Upper lobe of left lung (tissue), 6 donors: ENCODE measurements at places on chromosomes 16 and 17.

- peak; percentile 88 for DNase-seq
- H3K27ac ChIP-seq: peak overlapping the region; percentile 8
- H3K4me1 ChIP-seq: peaks cover 20% of the 10 kb centered on the region
- peaks cover 18% of the 10 kb centered on the region for H3K36me3 ChIP-seq
- peak overlapping the region; percentile 83 for H3K4me3 ChIP-seq
These were observed 601 bp upstream of the RFWD3 start for GRCh38 chr16:74667255-74667700.

DNA sequence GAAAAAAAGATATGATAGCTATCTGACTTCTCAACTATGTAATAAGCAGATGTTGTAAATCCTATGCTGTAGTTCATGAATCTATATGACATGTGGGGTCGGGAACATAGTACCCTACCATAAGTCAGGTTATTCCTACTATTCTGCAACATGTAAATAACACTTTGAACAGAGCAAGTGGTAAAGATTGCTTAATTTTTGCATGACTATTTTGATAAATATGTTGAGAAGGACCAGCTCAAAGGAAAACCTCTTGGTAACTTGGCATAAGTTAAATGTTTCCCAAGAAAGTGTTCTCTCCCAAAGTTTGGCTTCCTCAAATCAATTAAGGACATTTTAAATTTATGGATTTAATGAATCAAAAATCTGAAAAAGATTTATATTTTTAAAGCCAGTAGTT lies 62.1 kb downstream of the ABHD15 start:
- H3K4me1 ChIP-seq: no peaks in the 10 kb centered on the region
- no peaks in the 10 kb centered on the region for H3K27me3 ChIP-seq
- H3K36me3 ChIP-seq: peaks cover 54% of the 10 kb centered on the region
- H3K4me3 ChIP-seq: no peak overlapping the region

- H3K36me3 ChIP-seq: no peaks in the 10 kb centered on the region
- no peaks in the 10 kb centered on the region for H3K27me3 ChIP-seq
- no peak overlapping the region for H3K27ac ChIP-seq
These were observed 152.0 kb downstream of the ZFHX3 start for GRCh38 chr16:72895951-72896350.

GRCh38 chr16:72841506-72841905 lies 206.4 kb downstream of the ZFHX3 start:
- H3K27ac ChIP-seq: no peak overlapping the region
- no peak overlapping the region for H3K4me3 ChIP-seq
- no peak for DNase-seq
- no peaks in the 10 kb centered on the region for H3K27me3 ChIP-seq
- no peaks in the 10 kb centered on the region for H3K4me1 ChIP-seq

DNA sequence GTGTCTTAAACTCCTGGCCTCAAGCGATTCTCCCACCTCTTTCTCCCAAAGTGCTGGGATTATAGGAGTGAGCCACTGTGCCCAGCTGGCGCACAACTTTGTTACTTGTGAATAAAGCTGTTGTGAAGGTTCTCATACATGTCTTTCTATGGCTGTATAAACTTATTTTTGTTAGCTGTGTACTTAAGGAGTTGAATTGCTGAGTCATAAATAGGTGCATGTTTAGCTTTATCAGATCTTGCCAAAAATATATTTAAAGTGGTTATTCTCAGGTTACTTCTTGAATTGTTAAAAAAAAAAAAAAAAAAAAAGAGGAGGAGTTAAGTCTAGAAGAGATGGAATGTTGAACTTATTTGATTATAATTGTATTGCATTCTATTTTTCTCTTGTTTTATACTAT lies 47.6 kb upstream of the IRX3 start:
- H3K4me1 ChIP-seq: no peaks in the 10 kb centered on the region
- H3K36me3 ChIP-seq: no peaks in the 10 kb centered on the region
- H3K27me3 ChIP-seq: no peaks in the 10 kb centered on the region
- H3K27ac ChIP-seq: no peak overlapping the region

DNA sequence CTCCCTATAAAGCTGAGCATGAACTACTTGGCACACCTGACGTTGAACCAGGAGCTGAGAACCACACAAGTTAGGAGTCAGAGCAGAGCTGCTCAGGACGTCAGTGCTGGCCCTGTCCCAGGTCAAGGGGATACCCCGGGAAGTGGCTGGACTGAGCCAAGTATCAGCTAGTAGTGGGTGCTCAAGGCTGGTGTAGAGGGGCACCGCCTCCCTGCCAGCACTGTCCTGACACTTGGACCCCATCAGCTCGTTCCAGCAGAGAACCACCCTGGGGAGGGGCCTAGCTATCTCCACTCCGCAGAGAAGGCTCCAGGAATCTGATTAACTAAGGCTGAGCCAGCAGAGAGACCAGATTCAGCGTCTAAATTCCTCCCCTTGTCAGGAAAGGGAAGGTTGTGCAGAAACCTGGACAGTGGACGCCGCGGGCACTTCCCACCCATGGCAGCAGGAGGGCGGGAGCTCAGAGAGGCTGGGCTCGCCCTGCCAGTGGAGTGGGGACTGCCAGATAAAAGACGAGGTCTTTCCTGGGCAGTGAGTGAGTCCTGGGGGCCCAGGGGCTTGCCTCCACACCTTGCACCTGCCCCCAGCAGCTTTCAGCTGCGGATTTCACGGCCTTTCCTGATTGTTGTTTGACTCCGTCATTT lies 21.0 kb downstream of the C16orf90 start:
- H3K36me3 ChIP-seq: peaks cover 16% of the 10 kb centered on the region
- no peaks in the 10 kb centered on the region for H3K4me1 ChIP-seq
- H3K27ac ChIP-seq: no peak overlapping the region
- H3K27me3 ChIP-seq: no peaks in the 10 kb centered on the region
- no peak overlapping the region for H3K4me3 ChIP-seq
- DNase-seq: peak; percentile 45
